ENCODE measurements at places on chromosomes 7 and 10.

DNA sequence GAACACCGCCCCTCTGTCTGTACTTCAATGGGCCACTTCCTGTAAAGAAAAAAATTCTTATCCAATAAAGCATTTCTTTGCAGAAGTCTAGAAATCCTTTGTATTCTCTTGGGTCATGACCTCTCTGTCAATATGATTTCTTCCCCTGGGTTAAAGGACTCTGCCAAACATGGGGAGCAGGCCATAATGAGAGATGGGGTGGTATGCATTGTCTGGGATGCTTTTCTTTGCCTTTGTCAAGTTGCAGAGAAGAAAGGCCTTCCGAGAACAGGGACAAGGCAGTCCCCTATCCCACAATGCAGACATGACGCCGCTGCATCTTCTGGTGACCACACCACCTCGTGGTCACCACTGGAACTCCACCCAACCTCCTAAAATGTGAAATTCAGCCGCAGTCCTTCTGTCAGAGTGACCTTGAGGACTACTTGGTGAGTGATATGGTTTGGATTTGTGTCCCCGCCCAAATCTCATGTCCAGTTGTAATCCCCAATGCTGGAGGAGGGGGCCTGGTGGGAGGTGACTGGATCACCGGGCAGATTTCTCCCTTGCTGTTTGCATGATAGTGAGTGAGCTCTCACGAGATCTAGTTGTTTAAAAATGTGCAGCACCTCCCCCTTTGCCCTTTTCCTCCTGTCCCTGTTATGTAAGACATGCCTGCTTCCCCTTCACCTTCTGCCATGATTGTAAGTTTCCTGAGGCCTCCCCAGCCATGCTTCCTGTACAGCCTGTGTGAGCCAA lies 15.2 kb upstream of the FRMPD2 start:
- peak; percentile 47 for DNase-seq

DNA sequence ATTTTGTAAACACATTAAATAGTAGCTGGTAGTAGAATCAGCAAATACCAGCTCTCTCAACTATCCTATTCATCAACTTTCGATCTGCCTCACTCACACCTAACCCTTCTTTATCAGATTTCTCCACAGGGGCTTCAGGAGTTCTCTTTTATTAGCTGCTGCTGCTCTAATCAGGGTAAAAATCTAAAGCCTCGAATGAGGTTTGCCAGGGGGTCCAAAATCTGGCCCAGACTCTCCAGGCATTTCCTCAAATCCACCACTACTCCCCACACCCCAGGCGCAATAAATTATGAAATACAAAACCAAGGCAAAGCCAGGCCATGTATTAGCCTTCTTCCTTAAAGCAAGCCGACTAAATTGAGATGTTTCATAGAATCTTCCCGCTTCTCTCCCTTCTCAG lies 2.3 kb downstream of the RNF216 start:
- DNase-seq: no peak

DNA sequence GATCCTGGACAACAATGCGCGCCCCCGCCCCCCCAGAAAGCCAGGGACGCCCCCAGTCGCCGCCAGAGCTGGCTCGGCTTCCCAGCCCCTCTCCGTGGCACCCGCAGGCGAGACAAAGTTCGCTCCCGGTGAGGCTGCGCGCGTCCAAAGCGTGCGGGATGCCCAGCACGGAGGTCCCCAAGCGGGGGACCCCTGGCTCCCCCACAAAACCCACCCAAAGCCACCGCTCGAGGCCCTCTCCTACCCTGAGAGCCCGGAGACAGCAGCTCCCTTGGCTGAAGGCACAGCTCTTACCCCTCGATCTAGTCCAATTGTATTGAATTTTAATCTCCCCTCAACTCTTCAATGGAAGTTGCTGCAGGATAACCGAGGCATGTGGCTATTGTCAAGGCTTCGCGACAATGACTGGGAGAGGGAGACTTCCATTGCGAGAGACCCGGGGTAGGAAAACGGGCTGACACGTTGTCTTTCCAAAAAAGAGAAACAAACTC lies 305.3 kb downstream of the PRPF18 start:
- DNase-seq: no peak

GRCh38 chr10:122142641-122143237 lies 128.4 kb upstream of the BTBD16 start:
- DNase-seq: peak; percentile 57

DNA sequence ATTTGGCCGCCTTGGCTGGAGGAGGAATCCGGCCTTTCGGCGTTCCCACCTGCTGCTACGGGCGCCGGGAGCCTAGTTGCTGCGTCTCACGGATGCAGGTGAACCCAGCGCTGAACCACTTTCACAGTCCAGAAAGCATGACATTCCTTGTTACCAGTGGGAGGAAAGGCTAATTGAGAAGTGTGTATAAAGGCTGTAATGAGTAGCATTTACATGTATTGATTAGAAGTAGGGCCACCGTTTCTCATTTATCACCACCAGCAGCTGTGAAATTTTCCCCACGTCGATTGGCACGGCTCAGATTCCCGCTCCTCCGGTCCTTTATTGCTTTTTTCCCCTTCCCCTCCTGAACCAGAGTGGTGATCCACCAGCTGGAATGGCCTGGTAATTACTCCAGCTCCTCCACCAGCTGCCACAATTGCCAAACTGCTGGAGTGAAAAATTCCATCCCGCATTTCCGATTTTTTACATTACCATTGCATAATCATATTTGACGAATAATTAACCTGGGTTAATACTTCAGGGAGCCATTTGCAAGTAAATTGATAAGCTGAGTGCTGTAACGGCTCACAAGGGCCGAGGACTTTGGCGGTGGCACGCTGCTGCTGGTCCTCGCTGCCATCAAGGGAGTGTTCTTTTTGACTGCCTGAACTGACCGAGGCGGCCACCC lies 153.3 kb downstream of the POU6F2 start:
- peak; percentile 13 for DNase-seq

DNA sequence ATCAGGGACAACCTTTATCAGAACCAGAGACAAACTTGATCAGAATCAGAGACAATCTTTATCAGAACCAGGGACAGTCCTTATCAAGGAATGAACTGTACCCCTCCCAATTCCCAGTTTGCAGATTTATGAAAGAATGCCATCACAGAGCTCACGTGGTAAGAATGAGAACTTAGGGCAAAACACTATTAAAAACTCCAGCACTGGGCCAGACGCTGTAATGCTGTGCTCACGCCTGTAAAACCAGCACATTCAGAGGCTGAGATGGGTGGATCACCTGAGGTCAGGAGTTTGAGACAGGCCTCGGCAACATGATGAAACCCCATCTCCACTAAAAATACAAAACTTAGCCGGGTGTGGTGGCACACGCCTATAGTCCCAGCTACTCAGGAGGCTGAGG lies 85.1 kb upstream of the TNRC18 start:
- DNase-seq: no peak

DNA sequence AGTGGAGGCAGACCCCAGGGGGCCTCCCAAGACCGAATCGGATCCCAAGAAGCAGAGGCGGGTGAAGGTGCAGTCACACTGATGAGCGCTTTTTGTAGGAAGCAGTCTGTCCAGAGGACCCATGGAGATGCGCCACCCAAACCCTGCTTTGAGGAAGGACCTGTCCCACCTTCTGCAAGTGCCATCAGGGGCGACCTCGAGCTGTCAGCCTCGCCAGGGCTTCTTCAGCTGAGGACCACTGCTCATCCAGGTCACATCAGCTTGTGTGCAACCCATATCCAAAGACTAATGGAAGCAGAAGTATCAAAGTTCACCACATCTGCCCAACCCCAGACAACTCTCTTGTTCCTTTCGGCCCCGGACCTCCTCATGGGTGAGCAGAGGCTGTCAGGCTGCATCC lies 61.5 kb downstream of the KCNH2 start:
- no peak for DNase-seq

- no peak for DNase-seq
Observed at GRCh38 chr10:58797356-58797755, 284.7 kb downstream of the BICC1 start.

GRCh38 chr10:67433276-67433675 lies 262.7 kb downstream of the CTNNA3 start:
- no peak for DNase-seq

GRCh38 chr10:88291289-88292184 lies 291.6 kb downstream of the RNLS start:
- no peak for DNase-seq

DNA sequence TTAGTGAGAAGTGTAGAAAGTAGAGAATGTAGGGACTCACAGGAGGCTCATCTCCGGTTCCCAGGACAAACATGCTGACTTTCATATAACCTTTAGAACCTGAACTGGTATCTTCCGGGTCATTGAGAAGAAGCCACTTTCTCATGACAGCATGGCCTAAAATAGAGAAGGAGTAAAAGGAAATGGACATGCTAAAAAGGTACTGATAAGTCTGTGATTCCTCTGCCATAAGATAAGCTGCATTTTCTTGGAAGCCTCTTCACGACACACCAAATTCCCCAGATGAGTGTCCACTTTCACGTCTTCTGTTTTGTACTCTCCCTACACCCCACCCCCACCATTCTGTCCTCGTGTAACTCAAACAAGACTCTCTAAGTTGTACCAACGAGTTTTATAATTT lies 79.9 kb downstream of the MYOF start:
- DNase-seq: no peak

GRCh38 chr10:26909753-26910152 lies 49.0 kb upstream of the ABI1 start:
- no peak for DNase-seq

DNA sequence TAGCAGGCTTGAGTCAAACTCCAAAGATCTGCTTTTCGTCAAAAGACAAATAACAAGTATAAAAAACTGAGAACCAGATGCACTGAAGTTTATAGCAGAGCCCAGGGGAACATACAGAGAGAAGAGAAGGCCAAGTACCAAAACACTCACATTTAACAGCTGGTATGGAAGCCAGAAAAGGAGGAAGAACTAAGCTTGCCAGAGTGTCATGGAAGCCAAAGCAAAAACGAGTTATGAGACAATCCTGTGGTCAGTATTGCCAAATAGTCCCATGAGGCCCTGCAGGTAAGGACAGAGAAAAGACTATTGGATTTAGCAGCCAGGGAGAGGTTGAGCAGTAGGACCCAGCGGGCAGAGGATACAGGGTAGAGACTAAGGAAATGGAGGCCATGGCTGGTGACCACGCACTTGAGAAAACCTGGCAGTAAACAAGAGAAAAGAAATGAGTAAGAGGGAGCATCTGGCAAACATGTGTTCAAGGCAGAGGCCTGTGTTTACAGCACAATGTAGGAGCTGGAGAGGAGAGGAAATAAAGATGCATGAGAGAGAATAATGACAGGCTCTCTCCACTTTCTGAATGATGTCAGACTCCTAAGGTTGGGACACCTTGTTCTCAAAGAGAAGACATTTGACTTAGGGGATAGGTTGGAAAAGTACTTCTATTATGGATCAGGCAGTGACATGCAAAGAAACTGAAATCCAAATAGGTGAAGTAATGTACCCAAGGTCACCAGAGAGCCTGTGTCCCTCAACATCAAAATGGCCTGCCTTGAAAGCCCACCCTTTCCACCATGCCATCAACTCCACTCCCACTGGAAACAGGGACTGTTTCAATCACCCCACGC lies 9.1 kb downstream of the CREB3L2 start:
- peak; percentile 96 for DNase-seq

- no peak for DNase-seq
Observed at GRCh38 chr7:155591055-155591775, 44.9 kb upstream of the CNPY1 start.

DNA sequence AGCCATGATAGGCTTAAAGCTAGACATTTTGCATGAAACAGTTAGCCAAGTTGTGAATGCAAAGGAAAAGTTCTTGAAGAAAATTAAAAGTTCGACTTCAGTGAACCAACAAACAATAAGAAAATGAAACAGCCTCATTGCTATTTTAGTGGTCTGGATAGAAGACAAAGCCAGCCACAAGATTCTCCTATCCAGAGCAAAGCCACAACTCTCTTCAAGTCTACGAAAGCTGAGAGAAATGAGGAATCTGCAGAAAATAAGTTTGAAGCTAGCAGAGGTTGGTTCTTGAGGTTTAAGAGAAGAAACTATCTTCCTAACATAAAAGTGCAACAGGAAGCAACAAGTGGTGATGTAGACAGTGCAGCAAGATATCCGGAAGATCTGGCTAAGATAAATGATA lies 271.4 kb upstream of the GRM3 start:
- DNase-seq: no peak

- DNase-seq: peak; percentile 69
Observed at GRCh38 chr7:35254496-35255442, 869 bp upstream of the TBX20 start.

GRCh38 chr7:149870701-149871483 lies 2.9 kb upstream of the ATP6V0E2 start:
- DNase-seq: no peak

- no peak for DNase-seq
Observed at GRCh38 chr7:348962-349743, 59.2 kb downstream of the FOXL3 start.

GRCh38 chr7:106047818-106048705 lies 64.0 kb downstream of the SYPL1 start:
- no peak for DNase-seq

DNA sequence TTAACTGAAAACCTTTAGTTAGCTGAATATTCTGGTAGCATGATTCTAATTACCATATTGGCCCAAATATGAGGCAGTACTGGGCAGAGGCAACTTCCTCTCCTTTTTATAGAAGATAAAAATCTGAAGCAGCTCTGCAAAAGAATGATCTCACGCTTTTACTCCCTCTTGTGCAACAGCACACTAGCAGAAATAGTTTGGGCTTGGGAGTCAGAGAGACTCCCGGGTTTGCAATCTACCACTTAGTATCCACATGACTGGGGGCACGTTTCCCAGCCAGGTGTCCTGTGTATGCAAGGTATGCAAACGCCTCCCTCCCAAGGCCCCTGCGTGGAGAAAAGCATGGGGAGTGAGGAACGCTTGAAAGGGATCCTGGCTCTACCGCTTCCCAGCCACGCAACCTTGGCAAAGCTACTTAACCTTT lies 47.2 kb upstream of the RHEB start:
- peak; percentile 18 for DNase-seq

DNA sequence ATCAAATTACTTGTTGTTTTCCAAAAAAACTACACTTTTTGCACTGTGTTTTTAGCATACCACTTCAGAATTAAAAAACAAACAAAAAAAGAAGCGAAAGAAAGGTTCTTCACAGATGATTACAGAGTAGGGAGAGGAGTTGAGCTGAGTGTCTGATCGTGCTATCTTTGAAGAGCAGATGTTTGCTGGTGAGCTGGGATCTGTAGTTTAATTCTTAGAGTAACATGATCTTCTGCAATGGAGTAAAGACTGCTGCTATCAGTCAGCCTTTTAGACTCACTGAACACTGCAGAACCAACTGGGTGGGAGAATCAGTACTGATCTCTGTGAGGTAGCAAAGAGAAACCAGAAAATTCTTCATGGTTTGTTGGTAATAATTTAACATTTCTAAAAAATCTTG lies 1197.8 kb upstream of the SORCS1 start:
- no peak for DNase-seq

DNA sequence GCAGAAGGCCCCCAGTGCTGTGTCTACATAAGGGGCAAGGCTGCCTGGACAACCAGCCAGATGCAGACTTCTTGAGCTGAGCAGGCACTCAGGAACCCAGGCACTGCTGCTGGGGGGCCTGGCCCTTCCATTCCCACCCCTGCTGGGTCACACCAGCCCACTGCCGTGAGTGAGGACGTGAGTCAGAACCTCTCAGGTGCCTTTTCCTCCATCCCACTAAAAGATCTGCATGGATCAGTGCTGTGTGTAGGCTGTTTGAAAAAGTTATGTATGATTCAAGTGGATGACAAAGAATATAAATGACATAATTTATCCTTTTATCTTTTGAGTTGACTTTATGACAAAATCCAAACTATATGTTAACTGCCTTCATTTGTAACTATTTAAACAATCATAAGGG lies 499.3 kb downstream of the INHBA start:
- no peak for DNase-seq

- DNase-seq: no peak
Observed at GRCh38 chr10:59970396-59971368, 64.3 kb upstream of the CCDC6 start.
